ENCODE measurements at places on chromosomes 1 and 21.

- H3K27me3 ChIP-seq: no peaks in the 10 kb centered on the region
- no peaks in the 10 kb centered on the region for H3K36me3 ChIP-seq
- no peak overlapping the region for H3K27ac ChIP-seq
- DNase-seq: no peak
- no peak overlapping the region for H3K4me3 ChIP-seq
- H3K4me1 ChIP-seq: no peaks in the 10 kb centered on the region
These were observed 16.3 kb upstream of the IFNLR1 start for GRCh38 chr1:24203404-24203803.

GRCh38 chr1:3306583-3307291 is 147.7 kb upstream of the ARHGEF16 start:
- no peak overlapping the region for H3K4me3 ChIP-seq
- no peaks in the 10 kb centered on the region for H3K4me1 ChIP-seq
- H3K27ac ChIP-seq: no peak overlapping the region
- H3K36me3 ChIP-seq: no peaks in the 10 kb centered on the region
- no peaks in the 10 kb centered on the region for H3K27me3 ChIP-seq

GRCh38 chr1:28278763-28279162 is 19.4 kb downstream of the SESN2 start:
- peaks cover 55% of the 10 kb centered on the region for H3K36me3 ChIP-seq
- DNase-seq: no peak
- H3K27ac ChIP-seq: no peak overlapping the region
- H3K27me3 ChIP-seq: no peaks in the 10 kb centered on the region
- H3K4me3 ChIP-seq: no peak overlapping the region
- H3K4me1 ChIP-seq: no peaks in the 10 kb centered on the region

DNA sequence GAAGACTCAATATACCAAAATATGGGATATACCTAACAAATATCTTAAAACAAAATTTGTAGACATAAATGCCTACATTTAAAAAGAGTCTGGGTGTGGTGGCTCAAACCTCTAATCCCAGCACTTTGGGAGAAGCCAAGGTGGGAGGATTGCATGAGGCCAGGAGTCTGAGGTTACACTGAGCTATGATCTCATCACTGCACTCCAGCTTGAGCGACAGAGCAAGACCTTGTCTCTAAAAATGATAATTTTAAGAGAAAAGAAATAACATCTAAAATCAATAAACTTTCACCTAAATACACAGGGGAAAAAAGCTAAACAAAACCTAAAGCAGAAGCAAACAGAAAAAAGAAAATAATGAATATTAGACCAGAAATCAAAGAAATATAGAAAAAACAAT is 102.7 kb upstream of the PBX1 start:
- no peaks in the 10 kb centered on the region for H3K36me3 ChIP-seq
- H3K27me3 ChIP-seq: no peaks in the 10 kb centered on the region
- no peak overlapping the region for H3K4me3 ChIP-seq
- DNase-seq: no peak

GRCh38 chr1:14598498-14599182 is at the start of gene KAZN:
KAZN (plus strand) TSS chr1:14598685.
- H3K27ac ChIP-seq: no peak within 1 kb of the TSS
- peaks cover 76% of the 10 kb centered on the region for H3K4me1 ChIP-seq
- H3K36me3 ChIP-seq: no peaks in the 10 kb centered on the region
- peak; percentile 83 for DNase-seq
- peak within 1 kb of the TSS; percentile 94 for H3K4me3 ChIP-seq
- H3K27me3 ChIP-seq: peaks cover 46% of the 10 kb centered on the region

DNA sequence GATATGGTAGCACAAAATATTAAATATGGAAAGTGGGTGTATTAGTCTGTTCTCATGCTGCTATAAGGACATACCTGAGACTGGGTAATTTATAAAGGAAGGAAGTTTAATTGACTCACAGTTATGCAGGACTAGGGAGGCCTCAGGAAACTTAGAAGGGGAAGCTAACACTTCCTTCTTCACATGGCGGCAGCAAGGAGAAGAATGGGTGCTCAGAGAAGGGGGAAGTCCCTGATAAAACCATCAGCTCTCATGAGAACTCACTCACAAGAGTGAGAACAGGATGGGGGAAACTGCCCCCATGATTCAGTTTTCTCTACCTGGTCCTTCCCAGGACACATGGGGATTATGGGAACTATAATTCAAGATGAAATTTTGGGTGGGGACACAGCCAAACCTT is 15.8 kb upstream of the BACE2 start:
- no peak for DNase-seq
- H3K4me3 ChIP-seq: no peak overlapping the region
- H3K27ac ChIP-seq: no peak overlapping the region
- H3K36me3 ChIP-seq: no peaks in the 10 kb centered on the region
- no peaks in the 10 kb centered on the region for H3K27me3 ChIP-seq

- H3K4me3 ChIP-seq: no peak overlapping the region
- DNase-seq: no peak
- H3K36me3 ChIP-seq: no peaks in the 10 kb centered on the region
These were observed 187.5 kb downstream of the TPR start for GRCh38 chr1:186187601-186188000.

DNA sequence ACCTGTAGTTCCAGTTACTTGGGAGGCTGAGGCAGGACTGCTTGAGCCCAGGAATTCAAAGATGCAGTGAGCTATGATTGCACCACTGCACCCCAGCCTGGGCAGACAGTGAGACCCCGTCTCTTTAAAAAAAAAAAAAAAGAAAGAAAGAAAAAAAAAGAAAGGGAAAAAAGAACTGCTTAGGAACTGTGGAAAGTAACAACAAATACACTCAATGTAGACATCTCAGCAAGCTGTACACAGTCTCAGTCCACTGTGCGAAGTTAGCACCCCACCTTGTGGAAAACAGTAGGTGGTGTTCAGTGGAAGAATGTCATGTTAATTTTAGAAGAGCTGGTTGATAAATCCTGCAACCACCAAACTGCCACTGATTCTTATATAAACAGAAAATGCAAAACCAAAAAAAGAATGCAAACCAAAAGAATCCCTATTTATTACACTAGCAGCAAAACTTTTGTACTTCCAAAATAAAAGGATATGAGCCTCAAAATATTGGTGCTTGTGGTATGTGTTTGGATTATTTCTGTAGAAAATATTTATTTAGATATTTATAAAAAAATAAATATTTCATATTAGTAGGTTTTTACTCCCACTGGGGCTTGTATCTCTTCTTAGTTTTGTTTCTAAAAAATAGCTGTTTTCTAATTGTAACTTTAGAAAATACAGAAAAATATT is 31.1 kb downstream of the ALG14 start:
- no peak overlapping the region for H3K4me3 ChIP-seq
- H3K4me1 ChIP-seq: no peaks in the 10 kb centered on the region
- no peak for DNase-seq

- no peaks in the 10 kb centered on the region for H3K36me3 ChIP-seq
- no peaks in the 10 kb centered on the region for H3K4me1 ChIP-seq
- H3K4me3 ChIP-seq: no peak overlapping the region
- no peak for DNase-seq
- H3K27ac ChIP-seq: no peak overlapping the region
- no peaks in the 10 kb centered on the region for H3K27me3 ChIP-seq
These were observed 26.8 kb downstream of the IFFO2 start for GRCh38 chr1:18929686-18930085.

DNA sequence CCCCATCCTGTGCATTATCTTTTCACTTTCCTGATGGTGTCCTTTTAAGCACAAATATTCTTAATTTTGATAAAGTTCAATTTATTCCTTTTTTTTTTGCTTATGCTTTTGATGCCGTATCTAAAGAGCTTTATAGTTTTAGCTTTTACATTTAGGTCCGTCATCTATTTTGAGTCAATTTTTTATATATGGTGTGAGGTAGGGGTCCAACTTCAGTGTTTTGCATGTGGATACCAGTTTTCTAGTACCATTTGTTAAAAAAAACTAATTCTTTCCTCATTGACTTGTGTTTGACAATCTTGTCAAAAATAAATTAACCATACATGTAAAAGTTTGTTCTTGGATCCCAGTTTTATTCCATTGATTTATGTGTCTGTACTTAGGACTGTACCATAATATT is 4.9 kb downstream of the MTF2 start:
- H3K4me3 ChIP-seq: no peak overlapping the region
- peaks cover 19% of the 10 kb centered on the region for H3K36me3 ChIP-seq
- H3K27me3 ChIP-seq: no peaks in the 10 kb centered on the region
- H3K4me1 ChIP-seq: peaks cover 18% of the 10 kb centered on the region

GRCh38 chr1:172224871-172225270 is 195.6 kb upstream of the C1orf105 start:
- H3K27ac ChIP-seq: no peak overlapping the region
- no peak for DNase-seq
- no peaks in the 10 kb centered on the region for H3K27me3 ChIP-seq
- no peaks in the 10 kb centered on the region for H3K4me1 ChIP-seq
- no peak overlapping the region for H3K4me3 ChIP-seq

- no peak for DNase-seq
- H3K4me3 ChIP-seq: no peak overlapping the region
- no peaks in the 10 kb centered on the region for H3K36me3 ChIP-seq
- H3K27me3 ChIP-seq: no peaks in the 10 kb centered on the region
- H3K27ac ChIP-seq: no peak overlapping the region
These were observed 57.1 kb downstream of the ZNF684 start for GRCh38 chr1:40588586-40588985.

DNA sequence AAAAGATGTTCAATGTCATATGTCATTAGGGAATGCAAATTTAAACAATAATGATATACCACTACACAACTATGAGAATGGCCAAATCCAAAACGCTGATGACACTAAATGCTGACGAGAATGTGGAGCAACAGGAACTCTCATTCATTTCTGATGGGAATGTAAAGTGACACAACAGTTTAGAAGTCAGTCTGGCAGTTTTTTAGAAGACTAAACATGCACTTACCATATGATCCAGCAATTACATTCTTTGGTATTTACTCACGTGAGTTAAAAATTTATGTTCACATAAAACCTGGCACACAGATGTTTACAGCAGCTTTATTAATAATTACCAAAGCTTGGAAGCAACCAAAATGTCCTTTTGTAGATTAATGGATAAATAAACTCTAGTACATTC is 110.4 kb upstream of the C1orf21 start:
- no peaks in the 10 kb centered on the region for H3K27me3 ChIP-seq
- no peak for DNase-seq
- H3K36me3 ChIP-seq: no peaks in the 10 kb centered on the region
- H3K4me1 ChIP-seq: peaks cover 19% of the 10 kb centered on the region

DNA sequence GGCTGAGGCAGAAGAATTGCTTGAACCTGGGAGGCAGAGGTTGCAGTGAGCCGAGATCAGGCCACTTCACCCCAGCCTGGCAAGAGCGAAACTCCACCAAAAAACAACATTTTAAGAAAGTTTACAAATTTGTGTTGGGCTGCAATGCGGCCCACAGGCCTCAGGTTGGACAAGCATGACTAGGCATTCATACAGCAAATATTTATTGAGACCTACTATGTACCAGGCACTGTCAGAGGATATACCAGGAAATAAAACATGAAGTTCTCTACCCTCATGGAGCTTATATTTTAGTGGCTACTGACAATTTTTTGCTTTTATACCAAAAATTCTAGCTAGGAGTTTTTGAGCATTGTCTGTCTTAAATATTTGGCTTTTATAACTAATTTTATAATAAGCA is 23.7 kb downstream of the GNB1 start:
- peaks cover 8% of the 10 kb centered on the region for H3K4me1 ChIP-seq
- no peak for DNase-seq
- H3K27me3 ChIP-seq: no peaks in the 10 kb centered on the region
- no peaks in the 10 kb centered on the region for H3K36me3 ChIP-seq
- peak overlapping the region; percentile 90 for H3K27ac ChIP-seq

- H3K4me3 ChIP-seq: no peak overlapping the region
- H3K4me1 ChIP-seq: peaks cover 18% of the 10 kb centered on the region
- H3K27me3 ChIP-seq: peaks cover 43% of the 10 kb centered on the region
- DNase-seq: no peak
- no peak overlapping the region for H3K27ac ChIP-seq
These were observed 4.7 kb downstream of the TMEM54 start for GRCh38 chr1:32896451-32896850.

DNA sequence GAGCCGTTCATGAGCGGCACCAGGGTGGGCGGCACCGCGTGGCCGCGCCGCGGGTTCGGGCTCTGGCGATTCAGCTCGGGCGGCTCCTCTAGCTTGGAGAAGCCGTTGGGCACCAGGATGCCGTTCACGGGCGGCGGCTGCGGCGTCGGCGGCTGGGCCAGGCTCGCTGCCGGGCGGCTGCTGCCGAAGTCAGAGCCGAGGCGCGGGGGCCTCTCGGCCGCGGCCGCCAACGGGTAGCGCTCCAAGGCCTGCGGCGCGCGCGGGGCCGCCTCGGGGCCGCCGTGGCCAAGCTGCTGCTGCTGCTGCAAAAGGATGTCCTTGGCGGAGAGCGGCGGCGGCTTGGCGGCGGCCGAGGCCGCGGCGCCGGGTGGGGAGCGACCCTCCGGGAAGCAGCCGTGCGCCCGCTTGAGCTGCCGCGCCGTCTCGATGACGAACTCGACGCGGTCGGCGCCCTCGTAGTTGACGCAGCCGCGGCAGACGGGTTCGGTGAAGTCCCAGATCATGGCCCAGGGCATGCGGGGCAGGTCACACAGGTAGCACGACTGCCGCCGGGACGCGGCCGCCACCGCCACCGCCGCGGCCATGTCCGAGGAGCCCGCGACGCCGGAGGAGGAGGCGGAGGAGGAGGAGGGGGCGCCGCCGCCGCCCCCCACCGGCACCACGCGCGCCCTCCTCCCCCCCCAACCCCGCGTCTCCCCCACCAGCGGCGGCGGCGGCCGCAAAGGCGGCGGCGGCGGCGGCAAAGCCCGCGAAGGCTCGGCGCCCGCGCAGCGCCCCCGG is 877 bp downstream of the IRF2BP2 start:
- peaks cover 58% of the 10 kb centered on the region for H3K4me1 ChIP-seq
- H3K36me3 ChIP-seq: peaks cover 8% of the 10 kb centered on the region
- peak; percentile 57 for DNase-seq

DNA sequence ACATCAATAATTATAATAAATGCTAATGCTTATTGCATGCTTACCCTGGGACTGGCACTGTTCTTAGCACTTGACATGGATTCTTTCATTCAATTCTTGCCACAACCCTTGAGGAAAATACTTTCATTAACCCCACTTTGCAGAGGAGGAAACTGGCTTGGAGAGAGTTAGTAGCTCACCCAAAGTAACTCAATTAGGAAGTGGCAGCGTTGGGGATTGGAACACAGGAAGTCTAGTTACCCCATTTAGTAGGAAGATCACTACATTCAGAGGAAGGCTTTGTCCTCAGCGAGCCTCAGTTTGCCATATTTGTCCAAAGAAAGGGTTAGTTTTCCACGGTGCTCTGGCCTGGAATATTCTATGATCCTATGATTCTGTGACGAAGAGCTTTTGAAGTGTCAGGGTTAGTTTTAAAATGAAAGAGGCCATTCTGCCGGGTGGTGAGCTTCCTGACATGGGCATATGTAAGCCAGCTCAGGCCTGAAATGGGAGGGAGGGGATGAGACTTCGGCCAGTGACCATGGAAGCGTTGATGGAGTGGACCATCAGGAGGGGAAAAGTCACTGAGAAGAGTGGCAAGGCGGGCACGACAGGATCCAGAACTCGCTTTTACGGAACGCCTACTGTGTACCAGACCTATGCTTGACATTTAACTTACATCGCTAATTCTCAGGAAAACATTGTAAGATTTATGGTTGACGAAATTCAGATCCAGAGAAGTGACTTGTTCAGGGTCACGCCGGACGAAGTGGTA is 28.2 kb upstream of the EPB41 start:
- H3K4me1 ChIP-seq: peaks cover 34% of the 10 kb centered on the region
- no peaks in the 10 kb centered on the region for H3K36me3 ChIP-seq
- H3K4me3 ChIP-seq: peak overlapping the region; percentile 95
- no peak for DNase-seq
- no peak overlapping the region for H3K27ac ChIP-seq

Data from GM23338 (cell line).